Activated CD4-positive, alpha-beta T cell treated with anti-CD3 and anti-CD28 coated beads, Interleukin-2, amount 50 U/mL, for 16 hours (primary cell): ENCODE measurements at places on chromosomes 5 and 9.

DNA sequence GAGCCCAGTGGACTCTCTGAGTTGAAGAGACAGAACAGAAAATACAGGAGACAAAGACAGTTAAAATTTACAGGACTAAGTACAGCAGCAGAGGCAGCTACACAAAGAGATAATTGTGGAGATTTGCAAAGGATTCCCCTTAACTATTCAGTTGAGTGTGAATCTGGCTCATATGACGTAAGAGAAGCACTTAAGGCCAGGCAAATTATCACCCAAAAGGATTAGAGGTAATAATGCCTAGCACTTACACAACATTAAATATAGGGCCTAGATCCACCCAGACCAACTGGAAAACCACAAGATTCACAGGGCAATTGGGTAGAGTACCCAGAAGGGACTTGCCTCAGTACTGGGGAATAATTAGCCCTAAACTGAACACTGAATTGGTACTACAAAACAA, 41.3 kb downstream of the ADAMTS6 start:
- DNase-seq, result no peak

GRCh38 chr9:69931340-69931739, 110.7 kb downstream of the CFAP95 start:
- no peak for DNase-seq

- DNase-seq, result no peak
Measured at GRCh38 chr5:149915392-149916260, 29.0 kb downstream of the PDE6A start.

DNA sequence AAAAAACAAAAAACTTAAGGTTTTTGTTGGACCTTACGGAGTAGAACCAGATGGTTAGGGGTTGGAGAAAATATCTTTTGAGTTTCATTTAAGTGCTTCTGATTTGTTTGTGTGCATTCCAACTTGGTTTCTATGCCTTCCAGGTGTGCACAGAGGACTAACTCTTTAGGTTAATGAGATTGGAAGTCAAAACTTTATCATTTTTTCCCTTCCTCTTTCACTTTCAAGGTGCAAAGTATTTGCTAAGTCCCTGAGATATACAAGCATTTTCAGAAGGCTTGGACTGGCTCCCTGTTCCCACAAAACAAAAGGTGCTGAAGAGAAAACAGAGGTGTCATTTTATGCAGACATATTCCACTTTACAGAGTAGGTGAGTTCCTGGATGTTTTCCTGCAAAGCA, 30.3 kb upstream of the CER1 start:
- no peak for DNase-seq

GRCh38 chr9:96654450-96655197, 493 bp downstream of the PRXL2C start:
- DNase-seq, result peak; percentile 69

- DNase-seq, result no peak
Measured at GRCh38 chr5:149448431-149448830, 69.3 kb upstream of the IL17B start.

DNA sequence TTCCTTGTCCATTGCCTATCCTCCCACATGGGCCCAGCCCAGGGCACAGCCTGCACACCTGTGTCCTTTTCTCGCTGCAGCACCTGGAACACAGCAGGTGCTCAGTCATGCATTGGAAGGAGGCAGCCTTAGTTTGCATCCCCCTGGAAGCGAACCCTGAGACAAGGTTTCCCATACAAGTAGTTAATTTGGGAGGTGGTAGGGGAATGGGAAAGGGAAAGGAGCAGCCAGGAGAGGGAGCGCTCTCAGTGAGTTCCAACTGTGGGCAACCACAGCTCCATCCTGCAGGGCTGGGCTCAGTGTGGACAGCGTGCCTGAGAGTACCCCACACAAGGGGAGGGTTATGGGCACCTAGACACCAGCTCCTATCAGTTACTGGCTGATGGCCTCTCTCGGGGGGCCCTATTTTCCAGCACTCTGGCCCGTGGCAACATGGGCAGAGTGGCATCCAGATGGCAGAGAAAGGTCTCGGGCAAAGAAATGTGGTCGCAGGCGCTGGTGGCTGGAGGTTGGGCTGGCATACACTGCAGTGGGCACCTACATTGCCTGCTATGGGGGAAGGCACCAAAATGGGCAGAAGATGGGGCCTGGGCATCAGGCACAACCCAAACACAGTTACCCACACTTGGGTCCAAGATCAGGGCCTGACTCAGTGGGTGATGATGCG, 50.1 kb downstream of the TSPAN17 start:
- DNase-seq, result no peak

- no peak for DNase-seq
Measured at GRCh38 chr5:159681661-159682060, 234.6 kb upstream of the ADRA1B start.

DNA sequence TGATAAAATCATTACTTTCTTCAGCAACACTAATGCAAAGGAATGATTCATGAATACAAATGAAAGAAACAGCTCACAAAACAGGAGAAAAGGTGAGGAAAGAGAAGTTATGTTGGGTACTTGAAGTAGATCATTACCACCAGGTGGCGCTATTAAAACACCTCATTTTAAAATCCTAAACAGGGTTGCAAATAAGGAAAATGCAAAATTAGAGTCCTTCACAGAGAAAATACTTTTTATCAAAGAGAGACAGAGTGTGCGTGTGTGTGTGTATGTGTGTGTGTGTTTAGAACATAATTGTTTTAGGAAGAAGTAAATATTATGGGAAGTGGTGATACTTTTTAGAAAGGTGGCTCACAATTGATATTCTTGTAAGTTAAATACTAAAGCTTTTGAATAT, 49.5 kb upstream of the CD180 start:
- DNase-seq, result peak; percentile 54

GRCh38 chr9:34458959-34459340, 345 bp downstream of the DNAI1 start:
- DNase-seq, result no peak

GRCh38 chr9:89920951-89921350, 316.1 kb downstream of the GADD45G start:
- DNase-seq, result no peak

DNA sequence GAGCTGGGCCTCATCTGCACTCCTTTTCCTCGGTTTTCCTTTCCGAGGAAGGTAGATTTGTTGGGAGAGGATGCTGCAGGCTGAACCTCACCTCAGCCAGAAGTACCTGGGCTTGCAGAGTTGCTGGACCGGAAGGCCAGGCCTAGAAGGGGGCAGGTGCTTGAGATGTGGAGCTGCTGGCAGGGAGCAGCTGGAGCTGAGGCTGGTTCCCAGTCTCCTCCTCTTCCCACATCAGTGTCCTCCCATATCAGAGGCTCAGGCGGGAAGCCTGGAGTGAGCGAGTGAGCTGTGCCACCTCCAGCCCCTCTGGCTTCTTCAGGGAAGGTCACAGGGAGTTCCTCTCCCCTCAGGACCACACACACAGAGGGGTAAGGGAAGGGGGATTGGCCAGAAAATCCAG, 259.4 kb downstream of the GADD45G start:
- no peak for DNase-seq

GRCh38 chr5:160525471-160526261, 104.0 kb downstream of the PTTG1 start:
- no peak for DNase-seq

DNA sequence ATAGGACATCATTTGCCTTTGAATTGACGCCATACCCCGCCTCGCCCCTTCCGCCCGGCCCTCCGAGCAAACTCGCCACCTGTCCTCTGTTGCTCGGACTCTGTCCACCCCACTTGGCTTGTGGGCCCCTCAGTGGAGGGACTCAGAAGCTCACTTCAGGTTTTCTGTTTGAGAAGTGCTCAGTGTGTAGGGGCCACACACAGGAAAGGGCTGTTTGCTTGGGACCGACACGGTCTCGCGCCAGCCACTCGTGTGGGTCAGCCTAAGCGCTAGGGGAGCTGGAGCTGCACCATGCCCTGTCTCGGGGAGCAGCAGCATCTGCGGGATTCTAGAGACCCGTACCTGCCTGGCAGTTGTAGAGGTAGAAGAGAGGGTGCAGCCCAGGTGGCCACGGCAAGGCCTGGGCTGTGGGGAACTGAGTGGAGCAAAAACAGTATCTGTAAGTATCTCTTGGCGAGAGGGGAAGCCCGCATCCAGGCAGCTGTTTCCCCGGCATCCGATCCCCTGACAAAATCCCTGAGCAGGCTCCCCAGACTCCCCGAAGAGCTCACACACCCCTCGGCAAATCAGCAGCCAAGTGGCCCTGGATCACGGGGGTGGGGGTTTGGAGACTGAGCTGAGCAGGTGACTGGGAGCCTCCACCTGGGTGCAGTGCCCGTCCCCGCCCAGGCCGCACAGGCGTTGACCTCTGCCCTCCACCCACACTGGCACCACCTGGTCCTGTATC, 52.2 kb downstream of the COL5A1 start:
- DNase-seq, result no peak

DNA sequence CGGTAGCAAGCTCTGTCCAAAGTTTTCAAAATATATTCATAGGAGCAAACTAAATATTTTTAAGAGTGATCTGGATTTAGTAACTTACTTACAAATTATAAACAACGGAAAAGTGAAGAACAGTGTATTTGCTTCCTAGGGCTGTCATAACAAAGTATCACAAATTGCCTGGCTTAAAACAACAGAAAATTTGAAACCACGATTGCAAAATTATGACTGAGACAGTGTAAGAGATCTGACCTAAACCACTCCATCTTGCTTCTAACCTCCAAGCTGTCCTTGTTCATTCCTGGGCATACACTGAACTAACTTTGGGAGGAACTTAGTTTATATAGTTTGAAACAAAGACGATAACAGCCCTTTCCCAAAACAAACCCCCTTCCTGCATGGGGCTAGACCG, 202.0 kb upstream of the CDH6 start:
- no peak for DNase-seq

DNA sequence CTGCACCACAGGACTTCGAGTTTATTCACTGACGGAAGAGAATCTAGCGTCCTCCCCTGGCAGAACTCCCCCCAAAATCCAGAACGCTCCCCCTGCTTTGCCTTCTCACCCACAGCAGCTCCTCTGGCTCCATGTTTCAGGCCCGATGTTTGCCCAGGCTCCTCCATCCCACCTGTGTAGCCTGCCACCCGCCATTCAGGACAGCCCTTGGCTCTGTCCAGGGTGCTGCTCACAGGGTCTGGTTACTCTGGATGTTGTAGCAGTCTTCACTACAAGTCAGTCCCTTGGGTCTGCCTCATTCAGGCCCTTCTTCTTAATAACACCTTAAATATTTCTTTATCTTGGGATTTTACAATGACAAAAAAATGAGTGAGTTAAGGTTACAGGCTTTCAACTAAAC, 41.3 kb upstream of the SV2C start:
- no peak for DNase-seq

GRCh38 chr5:69444127-69444754, 29.3 kb downstream of the MARVELD2 start:
- DNase-seq, result no peak

DNA sequence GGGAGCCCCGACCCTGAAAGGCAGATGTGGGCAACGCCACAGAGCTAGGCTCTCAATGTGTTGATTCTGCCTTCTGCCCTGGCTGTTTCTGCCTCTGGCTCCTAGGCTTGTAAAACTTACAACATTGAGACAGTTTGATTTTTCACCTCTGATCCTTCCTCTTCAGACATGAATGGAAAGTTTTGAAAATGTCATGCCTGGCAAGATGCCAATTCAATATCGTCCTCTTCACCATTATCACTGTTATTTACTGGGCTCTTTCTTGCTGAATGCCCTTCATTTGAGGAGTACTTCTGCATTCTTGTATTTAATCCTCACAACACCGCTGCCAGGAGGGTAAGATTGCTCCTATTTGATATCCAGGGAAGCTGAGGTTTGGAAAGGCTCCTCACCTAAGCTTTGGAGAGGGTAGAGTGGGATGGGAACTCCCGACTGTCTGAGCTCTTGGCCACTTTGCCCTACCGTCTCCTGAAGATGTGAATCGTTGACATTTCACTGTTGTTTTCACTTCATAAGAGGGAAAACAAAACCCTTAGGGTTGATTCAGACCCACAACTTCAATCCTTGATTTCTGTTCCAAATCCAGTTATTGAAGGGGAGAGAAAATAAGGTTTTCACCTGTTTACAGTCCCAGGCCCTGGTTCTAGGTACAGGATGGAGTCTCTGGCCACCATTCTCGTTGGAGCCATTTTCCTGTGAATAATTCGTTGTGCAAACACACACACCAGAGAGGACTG, 12.7 kb upstream of the FGF1 start:
- no peak for DNase-seq

DNA sequence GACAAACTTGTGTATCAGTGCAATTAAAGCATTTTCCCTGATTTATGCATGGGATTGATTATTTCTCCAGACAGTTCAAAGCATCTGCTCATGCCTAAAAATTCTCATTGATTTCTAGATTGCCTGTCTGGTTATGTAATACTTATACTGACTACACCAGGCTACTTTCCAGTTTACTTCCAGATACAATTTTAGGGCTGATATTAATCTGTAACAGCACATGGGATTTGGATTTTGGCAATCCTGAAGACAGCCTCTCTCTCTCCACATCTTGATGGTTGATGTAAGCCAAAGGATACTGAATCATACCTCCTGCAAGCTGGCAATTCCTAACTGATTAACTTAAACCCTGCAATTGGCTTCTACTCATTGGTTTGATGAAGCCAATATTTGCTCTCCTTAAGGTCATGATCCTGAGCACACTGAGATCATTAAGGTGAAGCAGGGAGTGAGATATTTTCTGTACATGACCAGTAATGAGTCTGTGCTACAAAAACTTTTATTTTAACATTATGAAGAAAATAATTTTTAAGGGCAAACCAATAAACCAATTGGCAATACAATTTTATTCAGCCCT, 25.7 kb upstream of the FBXL7 start:
- DNase-seq, result no peak
